ENCODE measurements at places on chromosomes 2 and 18. TPM values are rescaled to one million over a fixed set of nuclear protein-coding genes. Genes with fewer than 3 reads are reported as not detected.

The GCC2 gene
- total RNA-seq, result 29.8 TPM

The TFPI gene
- 71.1 TPM for total RNA-seq

The INSIG2 gene
- 15.0 TPM for total RNA-seq

The LYG1 gene
- total RNA-seq, result 1.2 TPM

The CNDP1 gene
- not detected for total RNA-seq

The RAB17 gene
- total RNA-seq, result 10.6 TPM

The CIDEA gene
- total RNA-seq, result not detected

The PPIL3 gene
- 33.9 TPM for total RNA-seq

The GKN2 gene
- not detected for total RNA-seq

GRCh38 chr2:38274286-38275276 is 102.5 kb downstream of the ATL2 start:
- DNase-seq, result peak; percentile 84

GRCh38 chr2:216413882-216414281 is 1.6 kb downstream of the SMARCAL1 start:
- DNase-seq, result no peak

DNA sequence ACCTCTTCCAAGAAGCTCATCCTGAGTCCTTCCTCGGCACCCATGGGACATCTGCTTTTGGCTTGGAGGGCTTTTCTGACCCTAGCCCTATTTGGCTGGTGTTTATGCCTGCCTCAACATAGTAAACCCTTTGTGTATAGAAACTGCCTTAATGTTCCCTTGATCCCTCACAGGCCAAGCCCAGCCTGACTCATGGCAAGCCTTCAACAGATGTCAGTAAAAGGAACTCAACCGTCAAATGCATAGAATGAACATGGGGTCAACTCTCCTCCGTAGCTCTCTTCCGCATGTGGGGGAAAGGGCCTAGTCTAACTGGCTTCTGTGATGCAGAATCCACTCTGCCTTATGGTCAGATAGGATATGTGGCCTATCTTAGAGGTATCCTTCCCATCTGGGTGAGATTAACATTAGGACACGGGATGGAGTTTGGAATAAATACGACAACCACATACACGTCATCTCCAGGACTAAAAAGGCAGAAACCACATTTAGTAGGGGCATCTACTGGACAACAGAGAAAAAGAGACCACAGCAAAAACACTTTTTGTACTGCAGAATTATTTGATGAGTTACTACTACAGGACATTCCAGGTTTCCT is 2.5 kb upstream of the NPAS2 start:
- no peak for DNase-seq

GRCh38 chr18:57585855-57586250 is 649 bp downstream of the FECH start:
- DNase-seq, result peak; percentile 11

GRCh38 chr2:47690132-47690531 is 92.8 kb upstream of the MSH6 start:
- no peak for DNase-seq

DNA sequence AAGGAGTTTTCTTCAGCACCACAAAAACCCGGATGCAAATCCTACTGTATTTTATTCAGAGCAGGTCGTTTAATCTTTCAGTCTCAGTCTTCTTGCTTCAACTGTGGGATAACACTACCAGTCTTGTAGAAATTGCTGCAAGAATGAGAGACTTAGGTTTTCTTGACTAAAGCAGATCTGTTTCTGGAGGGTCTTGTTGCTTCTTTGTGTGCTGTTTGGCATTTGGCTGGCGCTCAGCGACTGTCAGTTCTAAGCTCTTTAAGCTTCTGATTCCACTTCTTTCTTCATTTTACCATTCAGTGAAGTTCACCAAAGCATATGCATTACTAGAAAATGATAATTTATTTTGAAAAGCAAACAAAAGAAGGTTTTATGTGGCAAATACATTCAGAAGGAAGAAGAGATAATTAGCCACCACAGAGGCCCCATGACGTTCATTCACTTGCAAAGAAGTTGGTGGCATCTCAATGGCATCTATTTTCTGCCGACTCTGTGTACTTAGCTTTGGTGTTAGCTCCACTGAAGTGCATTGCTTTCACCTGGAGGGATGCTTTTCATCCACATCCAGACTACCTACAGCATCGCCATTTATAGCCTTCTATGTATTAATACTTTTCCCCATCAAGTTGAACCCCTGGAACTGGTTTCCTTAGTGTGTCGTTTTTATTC is 53.7 kb downstream of the TRIB2 start:
- no peak for DNase-seq

GRCh38 chr18:76265497-76266235 is 229.4 kb downstream of the ZNF516 start:
- no peak for DNase-seq

GRCh38 chr2:235383272-235383843 is 110.5 kb upstream of the AGAP1 start:
- DNase-seq, result no peak

- no peak for DNase-seq
These were observed 68.1 kb downstream of the CCDC178 start for GRCh38 chr18:33372442-33372841.

DNA sequence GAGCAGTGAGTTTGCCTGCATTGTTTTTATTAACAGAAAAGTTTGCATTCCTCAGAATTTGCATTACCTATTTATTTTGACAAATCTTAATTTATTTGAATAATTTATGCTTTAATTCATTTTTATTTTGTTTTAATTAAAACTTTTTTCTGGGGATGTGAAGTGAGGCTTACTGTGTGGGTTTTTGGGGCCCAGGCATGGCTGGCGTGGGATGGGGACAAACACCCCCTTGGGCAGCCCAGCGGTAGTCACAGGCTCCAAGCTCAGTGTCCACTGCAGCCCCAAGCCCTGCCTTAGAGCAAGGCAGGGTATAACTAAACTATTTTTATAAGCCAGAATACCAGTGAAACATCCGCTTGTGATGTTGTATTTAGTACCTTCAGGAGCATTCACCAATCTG is 95.7 kb upstream of the PXDN start:
- DNase-seq, result no peak

- no peak for DNase-seq
These were observed 117.8 kb upstream of the NRXN1 start for GRCh38 chr2:51149725-51150124.

DNA sequence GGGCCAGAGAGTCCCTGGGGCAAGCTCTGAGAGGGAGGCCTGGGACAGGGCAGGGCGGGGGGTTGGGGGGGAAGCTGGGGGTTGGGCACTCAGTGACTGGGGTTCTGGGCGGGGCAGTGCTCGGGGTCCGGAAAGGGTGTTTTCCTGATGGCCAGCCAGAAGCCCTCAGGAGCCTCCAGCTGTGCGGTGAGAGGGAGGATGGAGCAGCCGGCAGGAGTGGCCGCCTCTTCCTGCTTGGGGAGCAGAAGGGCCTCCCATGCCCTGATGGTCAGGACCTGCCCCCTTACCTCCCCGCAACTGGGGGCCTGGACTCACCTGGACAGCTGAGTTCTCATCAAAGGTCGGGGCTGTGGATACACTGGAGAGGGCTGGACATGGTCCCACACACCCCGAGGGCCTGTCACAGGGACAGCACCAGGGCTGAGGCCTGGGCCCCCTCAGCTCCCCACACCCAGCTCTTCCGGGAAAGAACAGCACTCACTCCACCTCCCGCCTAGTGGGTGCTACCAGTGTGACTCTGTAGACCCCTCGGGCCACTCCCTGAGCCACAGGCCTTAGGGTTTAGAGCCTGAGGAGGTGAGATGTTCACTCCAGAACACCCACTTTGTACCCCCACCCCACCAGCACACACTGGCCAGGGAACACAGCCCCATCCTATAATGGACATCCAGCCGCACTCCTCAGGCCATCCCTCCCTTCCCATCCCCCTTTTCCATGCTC is 6.7 kb downstream of the SFTPB start:
- no peak for DNase-seq

DNA sequence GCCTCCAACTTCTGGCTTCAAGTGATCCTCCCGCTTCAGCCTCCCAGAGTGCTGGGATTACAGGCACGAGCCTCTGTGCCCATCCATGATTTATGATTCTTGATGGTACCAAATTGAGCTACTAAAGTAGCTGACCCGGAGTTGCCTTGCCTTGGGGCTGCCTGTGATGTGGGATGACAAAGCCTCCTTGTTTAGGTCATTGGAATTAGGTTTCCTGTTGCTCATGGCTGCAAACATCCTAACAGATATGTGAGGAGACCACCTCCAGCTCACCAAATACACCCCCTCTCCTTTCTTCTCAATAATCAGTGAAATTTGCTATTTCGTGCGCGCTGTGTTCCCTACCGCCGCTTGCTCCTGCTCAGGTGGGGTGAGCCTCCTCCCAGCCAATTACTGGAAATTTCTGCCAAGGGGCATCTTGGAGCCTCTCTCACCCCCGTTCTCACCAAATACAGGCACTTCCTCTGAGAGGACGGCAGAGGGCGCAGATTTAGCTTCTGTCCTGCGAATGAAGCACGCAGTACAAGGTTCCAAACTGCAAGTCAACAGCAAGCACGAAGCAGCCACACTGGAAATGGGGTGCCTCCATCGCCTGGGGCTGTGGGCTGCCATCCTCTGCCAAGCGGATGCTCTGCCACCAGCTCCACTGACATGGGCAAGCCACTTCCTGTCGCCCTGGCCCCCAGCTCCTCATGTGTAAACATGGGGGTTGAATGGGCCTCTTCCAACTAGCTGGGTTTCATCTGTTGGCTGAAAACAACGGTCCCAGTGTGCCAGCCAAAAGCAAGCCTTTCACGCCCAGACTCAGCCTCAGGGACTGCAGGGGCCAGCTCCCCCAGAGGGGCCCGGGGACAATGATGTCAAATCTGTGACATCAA is 71.7 kb downstream of the NCAPH start:
- peak; percentile 76 for DNase-seq

DNA sequence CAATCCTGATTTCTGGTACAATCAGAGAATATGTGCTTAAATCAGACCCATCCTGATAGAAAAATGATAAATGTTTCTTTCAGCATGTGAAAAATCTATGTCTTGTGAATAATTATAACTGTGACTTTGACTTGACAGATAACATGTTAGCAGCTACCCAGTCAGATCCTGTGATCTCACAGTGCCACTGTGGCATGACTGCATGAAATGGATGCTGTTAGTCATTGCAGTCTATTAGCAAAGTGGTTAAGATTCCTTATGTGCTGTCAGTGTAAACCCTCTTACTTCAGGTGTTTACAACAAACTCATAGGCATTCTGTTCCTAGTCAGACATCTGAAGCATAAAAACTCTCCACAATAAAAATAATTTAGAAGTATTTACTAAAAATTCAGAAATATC is 244.6 kb upstream of the RND3 start:
- DNase-seq, result peak; percentile 2

GRCh38 chr2:30681022-30681421 is 126.2 kb downstream of the CAPN13 start:
- no peak for DNase-seq

DNA sequence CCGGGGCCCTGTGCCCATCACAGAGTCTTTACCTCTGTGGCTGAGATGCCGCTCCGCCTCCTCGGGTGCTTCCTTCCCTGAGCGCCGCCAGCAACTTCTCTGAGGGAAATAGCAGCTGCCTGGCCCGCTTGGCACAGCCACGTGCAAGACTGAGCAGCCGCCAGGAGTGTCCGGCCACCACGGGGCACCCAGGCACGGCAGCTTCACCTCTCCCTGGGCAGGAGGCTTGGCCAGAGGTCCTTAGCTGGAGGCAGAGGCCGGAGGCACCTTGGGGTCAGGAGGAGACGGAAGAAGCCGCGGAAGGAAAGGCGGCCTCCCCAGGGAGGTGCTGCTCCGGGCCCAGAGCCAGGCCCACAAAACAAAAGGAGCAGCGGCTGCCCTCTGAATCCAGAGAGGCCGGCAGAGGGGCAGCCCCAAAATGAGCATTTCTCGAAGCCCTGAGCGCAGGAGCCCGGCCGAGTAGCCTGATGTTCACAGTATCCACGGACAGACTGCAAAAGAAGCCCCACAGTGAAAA is 6.0 kb upstream of the LIMS2 start:
- DNase-seq, result no peak

DNA sequence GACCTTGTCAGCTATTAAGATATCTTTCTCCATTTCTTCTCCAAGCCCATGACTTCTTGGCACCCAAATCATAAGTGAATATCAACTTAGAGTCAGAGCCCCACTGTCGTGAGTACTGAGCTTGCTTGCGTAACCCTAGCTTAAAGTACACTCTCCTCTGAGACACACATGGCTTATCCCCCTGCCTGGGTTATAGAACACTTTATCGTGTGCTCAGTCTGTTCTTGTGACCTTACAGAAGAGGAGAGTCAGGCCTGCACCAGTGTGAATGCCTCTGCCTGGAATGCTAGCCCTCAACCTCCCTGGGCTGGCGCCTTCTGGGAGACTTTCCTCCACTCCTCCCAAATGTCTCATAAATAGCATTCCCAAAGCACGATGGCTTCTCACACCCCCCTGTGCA is 79.3 kb downstream of the CEP192 start:
- DNase-seq, result no peak

GRCh38 chr2:105546628-105546974 is 147.8 kb upstream of the FHL2 start:
- no peak for DNase-seq

DNA sequence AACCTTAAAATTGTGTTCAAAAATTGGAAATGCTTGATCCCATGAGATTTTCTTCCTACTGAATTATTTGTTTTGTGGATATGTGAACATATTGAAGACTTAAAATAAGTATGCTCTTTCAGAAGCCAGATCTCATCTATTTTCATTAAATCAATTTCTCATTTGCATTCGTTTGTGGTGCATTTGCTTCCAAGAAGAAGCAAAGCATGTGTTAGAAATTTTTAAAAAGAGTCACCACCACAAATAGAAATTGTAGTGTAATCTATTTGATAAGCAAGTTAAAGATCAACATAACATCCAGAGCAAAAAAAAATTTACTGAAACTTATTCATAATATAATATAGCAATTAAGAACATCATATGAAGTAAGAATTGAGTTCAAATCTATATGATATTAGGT is 300.9 kb upstream of the SYT4 start:
- no peak for DNase-seq

GRCh38 chr18:7808992-7809391 is 241.9 kb downstream of the PTPRM start:
- no peak for DNase-seq

DNA sequence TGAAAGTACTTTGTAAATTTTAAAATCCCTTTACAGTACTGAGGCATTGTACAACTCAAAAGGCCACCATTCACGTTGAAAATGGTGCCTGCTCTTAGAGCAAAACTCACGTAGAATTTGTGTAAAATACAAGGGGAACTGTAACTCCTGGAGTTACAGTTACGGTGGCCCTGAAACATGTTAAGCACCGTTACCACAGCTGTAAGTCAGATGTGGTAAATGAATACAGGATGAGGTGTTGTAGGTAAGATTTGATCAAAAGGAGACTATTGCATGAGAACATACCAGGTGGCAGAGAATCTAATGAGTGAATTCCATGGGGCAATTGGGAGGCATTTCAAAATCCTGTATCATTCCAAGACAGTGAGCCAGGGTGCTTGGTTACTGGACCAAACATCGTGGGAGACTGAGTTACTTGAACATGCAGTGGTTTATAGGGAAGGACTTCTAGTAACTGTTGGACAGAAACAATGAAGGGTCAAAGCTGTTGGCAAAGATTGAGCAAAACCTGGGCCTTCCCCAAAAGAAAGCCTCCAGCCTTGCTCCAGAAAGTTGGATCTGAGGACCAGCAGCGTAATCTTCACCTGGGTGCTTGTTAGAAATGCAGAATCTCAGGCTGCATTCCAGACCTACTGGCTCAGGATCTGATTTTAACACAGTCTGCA is 535.8 kb upstream of the POU3F3 start:
- no peak for DNase-seq
